Central memory CD4-positive, alpha-beta T cell (primary cell): ENCODE measurements at places on chromosomes 16 and 17.

DNA sequence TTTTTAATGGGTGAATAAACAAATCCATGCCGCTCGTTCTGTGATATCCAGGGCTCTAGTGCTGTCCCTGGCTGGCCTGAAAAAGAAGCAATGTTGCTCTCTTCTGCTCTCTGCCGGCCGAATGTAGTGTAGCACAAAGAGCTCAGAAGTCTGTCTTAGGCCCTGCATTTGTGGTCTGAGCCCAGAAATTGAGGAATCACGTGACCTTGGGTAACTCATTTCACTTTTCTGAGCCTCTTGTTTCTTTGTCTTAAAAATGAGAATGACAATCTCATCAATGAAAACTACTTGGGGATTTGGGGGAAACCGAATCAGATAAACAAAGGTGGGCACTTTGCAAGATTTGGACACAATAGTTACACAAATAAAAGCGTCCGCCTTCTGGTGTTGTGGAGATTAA is 381.6 kb upstream of the ASIC2 start:
- peak; percentile 37 for DNase-seq

- DNase-seq: no peak
Measured at GRCh38 chr17:76775021-76775600, 37.2 kb downstream of the MFSD11 start.

GRCh38 chr17:62703261-62703775 is 75.8 kb downstream of the MRC2 start:
- DNase-seq: no peak

DNA sequence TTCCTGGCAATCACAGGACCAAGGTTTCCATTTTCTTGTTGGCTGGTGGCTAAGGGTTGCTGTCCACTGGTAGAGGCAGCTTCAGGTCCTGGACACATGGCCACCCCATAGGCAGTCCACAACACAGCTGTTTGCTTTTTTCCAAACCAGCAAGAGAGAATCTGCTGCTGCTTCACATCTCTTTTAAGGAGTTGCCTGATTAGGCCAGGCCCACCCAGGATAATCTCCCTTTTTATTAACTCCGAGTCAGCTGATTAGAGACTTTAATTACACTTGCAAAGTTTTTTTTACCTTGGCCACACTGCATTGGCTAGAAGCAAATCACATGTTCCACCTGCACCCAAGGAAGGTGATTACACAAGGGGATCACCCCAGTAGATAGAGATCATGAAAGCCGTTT is 106.6 kb upstream of the IRX6 start:
- no peak for DNase-seq

DNA sequence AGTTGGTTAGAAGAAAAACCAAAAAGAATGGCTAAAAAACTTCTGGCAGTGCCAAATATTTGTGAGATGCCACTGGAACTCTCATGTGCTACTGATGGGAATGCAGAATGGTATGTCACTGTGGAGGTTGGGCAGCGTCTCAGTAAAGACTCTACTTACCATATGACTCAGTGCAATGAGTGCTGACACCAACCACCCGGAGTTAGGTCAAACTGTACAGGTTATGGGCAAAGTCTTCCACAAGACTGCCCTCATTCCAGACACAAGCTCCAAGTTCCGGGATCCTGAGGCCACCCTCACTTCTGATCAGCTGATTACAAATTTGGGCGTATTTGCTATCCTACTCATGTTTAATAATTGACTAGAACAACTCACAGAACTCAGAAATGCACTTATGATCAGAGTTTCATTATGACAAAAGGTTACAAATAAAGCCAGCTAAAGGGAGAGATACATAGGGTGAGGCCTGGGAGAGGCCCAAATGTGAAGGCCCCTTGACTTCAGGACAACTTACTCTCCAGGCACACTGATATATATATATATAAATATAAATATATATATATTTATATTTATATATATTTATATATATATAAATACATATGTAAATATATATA is 114.9 kb downstream of the TRIM37 start:
- DNase-seq: no peak

DNA sequence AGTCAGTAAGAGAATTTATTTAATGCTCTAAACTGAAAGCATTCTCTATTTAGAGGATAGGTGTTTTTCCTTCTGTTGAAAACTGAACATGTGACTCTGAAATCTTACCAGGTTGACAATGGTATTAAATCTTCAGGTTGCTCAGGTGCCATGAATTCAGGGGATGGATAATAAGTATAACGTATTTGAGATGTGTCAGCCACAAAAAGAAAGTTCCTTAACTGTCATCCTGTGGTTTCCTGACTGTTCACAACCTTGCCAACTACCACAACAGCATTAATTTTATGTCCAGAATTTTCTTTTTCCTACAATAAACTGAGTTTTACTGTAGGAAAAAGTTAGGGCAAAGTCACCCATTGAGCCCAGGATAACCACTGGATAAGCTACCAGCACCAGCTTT is 243.3 kb upstream of the PSMD7 start:
- DNase-seq: no peak

- no peak for DNase-seq
Measured at GRCh38 chr17:30296499-30297080, 4.8 kb upstream of the BLMH start.
